ENCODE measurements at places on chromosomes 13 and 19.

DNA sequence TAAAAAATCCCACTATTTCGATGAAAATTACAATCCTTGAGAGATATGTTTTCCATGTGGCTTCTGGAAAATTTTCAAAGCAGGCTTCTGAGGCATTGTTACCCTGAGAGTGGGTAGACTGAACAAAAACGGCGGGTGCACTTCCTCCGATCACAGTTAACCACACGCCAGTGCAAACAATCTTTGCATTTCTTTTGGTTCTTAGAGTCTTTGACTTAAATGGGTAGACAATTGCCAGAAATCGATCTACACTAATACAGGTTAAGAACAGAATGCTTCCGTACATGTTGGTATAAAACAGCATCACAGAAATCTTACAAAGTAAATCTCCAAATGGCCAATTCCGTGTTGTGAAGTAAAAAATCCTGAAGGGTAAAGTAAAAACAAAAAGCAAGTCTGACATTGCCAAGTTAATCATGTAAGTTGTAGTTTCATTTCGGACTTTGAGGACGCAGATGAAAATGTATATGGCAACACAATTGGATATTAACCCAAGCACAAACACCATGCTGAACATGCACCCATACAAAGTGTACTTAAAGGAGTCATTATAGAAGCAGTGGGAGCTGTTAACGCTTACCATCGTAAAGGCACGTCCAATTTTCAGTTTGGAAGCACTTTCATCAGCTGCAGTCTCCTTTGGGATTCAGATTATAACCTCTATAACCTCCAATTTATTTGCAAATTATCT, 927 bp downstream of the LPAR6 start:
- DNase-seq = no peak

DNA sequence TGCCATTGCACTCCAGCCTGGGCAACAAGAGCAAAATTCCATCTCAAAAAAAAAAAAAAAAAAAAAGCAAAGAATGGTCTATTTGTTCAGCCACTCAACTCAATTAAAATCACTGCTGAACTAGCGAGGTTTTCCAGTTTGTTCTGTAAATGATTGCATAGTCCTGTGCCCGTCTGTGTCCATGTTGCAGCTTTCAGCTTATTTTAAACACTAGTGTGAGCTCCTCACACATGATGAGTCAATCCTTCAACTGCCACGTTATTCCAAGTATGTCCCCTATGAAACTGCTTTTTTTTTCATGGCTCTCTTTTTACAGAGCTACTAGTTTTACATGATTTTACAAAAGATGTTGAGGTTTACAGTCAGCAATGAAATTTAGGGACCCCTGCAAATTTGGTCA, 12.2 kb downstream of the SUGP2 start:
- DNase-seq = no peak

DNA sequence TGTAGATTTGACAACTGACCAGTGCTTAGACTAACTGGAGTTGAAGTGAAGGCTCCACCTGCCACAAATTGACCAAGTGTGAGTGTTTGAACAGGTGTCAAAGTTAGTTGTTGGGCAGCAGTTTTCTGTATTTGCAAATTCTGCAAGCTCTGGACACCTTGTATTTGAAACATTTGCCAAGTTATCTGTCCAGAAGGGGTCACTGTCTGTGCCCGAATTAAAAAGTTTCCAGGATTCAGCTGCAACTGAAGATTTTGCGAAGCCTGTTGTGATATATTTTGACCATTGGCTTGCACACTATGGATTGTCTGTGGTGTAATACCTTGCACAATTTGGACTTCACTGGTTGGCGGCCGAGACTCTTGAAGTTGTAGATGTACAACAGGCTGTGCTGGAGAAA, 1690.7 kb downstream of the SLITRK5 start:
- no peak for DNase-seq

DNA sequence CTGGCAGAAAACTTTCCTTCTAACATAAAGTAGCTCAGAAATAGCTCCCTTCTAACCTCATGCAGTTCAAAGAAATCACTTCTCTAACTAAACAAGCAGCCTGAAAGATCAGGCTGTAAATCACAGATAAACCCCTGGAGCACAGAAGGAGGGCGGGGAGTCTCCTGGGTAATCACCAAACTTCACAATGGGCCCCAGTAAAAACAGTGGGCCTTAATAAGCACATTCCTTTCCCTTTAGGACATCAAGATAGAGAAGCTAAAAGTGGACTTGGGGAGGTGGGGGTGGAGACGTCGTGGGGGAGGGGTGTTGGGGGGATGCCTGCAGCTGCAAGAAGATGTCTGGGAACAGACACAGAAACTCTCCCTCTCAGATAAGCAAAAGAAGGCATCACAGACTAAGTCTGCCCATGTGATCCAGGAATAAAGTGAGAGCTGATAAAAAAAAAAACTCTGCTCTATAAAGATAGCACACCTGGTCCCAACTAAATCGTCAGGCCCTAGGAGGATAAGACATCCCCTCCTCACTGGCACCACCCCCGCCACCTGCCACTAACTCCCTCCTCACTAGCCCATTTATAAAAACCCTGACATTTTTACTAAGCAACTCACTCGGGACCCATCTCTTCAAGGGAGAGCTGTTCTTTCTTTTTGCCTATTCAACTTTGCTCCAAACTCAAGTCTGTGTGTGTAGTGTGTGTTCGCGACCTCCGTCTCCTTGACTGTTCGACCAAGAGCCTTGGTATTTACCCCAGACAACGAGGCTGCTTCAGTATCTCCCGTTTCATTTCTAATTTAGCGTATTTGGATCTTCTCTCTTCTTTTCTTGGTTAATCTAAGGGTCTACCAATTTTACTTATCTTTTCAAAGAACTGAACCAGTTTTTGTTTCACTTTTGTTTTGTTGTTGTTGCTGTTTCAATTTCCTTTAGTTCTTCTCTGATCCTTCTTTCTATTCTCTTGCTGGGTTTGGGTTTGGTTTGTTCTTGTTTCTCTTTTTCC, 31.7 kb downstream of the DNAJC15 start:
- peak; percentile 11 for DNase-seq

DNA sequence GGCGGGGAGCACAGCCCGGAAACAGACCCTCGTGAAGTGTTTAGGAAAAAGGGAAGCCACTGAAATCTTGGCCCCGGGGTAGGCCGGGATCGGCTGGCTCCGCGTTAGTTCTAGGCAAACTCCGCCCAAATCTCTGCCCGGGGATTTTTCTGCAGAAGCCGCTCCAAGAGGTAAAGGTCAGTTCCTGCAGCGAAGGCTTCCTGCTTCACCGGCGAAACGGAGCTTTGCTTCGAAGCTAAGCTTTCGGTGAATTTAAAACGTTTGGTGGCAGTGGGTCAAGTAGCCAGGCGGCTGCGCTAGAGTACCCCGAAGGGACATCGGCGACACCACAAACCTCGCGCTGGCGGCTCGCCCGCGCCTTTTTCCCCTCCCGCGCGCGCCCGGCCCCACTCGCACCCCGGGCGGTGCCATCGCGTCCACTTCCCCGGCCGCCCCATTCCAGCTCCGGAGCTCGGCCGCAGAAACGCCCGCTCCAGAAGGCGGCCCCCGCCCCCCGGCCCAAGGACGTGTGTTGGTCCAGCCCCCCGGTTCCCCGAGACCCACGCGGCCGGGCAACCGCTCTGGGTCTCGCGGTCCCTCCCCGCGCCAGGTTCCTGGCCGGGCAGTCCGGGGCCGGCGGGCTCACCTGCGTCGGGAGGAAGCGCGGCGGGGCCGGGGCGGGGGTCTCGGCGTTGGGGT, 441 bp downstream of the GJB2 start:
- peak; percentile 26 for DNase-seq

DNA sequence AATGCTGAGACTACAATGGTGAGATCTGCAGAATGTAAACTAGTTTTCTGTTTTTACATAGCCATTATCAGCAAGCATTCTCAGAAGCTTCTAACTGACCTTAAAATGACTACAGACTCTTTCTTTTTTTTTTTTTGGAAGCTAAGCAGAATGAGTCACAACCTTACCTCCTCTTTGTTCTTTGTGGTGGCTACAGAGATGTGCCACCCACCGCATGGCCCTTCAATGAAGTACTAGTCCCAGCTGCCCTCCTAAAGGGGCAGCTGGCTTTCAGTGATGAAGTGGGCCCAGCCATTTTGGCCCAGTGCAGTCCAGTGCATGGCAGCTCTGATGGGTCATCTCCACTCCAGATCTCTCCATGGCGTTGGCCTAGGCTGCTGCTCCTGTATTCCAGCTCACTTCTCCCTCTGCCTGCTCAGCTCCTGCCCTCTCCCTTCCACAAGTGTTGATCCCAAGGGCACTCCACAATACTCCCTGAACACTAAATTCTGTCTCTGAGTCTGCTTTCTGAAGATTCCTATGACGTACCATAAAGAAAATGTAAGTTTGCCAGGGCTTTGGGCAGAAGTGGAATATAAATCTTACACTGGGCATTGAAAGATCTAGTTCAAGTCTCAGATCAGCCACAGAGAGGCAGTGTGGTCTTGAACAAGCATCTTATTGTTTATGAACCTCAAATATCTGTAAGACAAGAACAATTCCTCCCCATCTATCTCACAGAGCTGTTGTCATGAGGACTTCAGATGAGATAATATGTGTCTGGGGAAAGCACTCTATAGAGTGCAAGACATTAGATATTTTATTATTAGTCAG, 85.6 kb downstream of the RXFP2 start:
- DNase-seq = no peak

GRCh38 chr19:42091742-42092141, 15.8 kb downstream of the ZNF574 start:
- no peak for DNase-seq

DNA sequence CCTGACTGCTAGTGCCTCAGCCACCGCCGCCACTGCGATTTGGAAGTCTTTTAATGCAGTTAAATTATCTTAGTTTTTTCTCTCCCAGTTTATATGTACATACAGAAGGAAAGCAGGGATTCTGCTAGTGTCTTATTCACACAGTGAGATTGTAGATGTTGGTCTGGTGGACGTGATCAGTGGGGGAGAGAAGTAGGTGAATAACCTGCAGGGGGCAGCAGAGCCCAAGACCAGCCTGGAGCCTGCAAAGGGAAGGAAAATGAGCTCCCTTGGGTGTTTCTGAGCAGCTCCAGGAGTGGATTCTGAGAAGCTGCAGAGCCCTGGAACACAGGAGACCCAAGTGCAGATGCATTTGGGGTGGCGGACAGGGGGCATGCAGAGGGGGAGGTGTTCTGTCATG, 26.3 kb downstream of the ZNF844 start:
- DNase-seq = peak; percentile 82

GRCh38 chr13:99985241-99985874, 3.8 kb downstream of the ZIC2 start:
- peak; percentile 14 for DNase-seq

DNA sequence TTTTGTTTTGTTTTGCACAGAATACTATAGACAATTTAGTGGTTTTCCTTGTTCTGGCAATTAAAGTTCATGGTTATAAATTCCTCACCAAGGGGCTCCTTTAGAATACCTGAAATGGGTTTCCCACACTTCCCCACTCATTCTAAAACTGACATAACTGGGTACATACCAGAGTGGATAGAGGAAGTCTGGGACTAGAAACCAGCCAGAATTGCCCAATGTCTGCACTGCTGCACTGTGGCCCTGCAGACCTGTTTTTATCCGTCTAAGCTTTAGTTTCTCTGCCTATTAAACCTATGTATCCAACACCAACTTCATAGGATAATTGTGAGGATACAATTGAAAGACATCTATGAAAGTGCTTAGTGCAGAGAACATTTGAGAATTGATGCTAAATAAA, 498.6 kb downstream of the KCTD12 start:
- DNase-seq = no peak

DNA sequence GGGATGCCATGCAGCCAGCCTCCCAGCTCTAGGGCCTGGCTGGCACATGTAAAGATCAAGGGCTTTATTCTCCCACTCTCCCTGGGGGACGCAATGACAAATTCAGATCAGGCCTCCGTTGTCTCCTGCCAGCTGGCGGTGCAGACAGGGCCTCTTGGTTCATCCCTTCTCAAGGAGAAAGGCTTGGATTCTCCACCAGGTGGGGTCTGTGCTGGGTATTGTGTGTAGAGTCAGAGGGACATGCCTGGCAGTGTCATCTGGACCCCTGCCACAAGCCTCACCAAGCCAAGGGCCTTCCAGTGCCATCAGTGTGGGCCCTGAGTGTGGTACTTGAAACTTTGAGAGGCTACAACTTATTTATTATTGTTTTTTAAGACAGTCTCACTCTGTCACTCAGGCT, 8.4 kb upstream of the PTPRS start:
- DNase-seq = no peak

DNA sequence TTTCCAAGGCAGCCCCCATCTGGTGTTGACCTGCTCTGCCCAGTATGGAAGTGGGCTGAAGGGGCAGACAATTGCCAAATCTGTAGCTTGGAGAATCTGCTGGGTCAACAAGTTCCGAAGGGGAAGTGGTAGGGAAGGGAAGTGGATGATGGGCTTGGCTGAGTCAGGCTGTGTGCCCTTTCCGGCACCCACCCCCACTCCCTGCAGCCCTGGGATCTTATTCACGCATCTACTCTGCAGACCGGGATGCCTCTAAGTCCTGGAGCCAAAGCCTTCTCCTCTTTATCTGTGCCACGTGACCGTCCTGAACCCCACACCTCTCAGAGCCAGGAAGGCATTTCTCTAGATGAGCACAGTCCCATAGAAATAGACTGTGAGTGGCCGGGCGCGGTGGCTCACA, 7.5 kb upstream of the C5AR2 start:
- DNase-seq = no peak

DNA sequence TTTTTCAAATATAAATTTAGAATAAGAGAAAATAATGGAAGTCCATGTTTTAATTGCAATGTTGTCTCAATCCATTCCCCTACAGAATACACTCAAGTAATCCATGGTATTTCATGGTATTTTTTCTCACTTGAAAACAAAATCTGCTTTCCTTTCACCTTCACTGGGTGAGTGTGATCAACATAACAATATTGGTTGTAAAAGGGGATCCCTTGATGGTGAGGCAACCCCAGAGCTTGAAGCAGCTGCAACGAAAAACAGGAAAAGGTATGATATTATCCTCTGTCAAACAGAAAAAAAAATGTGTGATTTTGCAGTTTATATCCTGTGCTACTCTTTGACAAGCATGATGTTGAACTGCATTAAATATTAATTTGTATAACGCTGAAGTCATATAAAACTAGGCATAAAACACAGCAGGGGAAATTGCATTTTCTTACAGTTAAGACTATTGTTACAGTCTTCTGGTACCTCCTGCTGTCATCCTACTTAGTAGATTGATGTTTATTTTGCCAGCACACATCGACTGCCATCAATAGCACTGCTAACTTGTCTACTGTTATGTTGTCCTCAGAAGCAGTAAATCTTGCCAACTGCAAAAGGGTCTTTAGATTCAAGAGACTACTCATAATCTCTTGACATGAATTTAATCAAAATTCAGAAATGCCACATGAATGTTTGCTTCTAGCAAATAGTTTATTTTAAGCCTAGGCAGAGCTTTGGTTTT, 373.1 kb upstream of the MIR17HG start:
- DNase-seq = no peak

- no peak for DNase-seq
Measured at GRCh38 chr13:28744091-28744536, 25.3 kb upstream of the SLC46A3 start.

GRCh38 chr19:38122402-38123093, 101.5 kb downstream of the DPF1 start:
- DNase-seq = no peak
